ENCODE measurements at places on chromosomes 16 and 17.
A peak's percentile ranks its signal among the peaks of the same experiment; 100 is the strongest.

- DNase-seq = no peak
Observed at GRCh38 chr17:29800457-29800856, 129.6 kb downstream of the SSH2 start.

DNA sequence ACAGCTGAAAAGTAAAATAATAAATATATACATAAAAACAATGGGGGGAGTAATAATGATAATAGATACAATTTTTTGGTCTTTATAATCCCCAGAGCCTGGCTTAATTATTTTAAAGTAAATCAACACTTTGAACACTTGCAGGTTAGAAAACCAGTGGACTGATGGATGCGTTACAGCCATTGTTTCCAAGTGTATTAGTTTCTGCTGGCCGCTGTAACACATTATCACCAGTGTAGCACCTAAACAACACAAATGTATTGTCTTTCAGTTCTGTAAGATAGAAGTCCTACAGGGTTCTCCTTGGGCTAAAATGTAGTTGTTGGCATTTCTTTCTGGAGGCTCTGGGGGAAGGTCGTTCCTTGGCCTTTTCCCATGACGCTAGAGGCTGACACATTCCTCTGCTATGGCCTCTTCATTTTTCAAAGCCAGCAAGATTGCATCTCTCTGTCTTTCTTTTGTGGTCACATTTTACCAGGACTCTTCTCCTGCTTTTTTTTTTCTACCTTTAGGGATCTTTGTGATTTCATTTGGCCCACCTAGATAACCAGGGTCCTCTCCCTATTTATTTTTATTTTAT lies 116.8 kb downstream of the WWOX start:
- no peak for DNase-seq

DNA sequence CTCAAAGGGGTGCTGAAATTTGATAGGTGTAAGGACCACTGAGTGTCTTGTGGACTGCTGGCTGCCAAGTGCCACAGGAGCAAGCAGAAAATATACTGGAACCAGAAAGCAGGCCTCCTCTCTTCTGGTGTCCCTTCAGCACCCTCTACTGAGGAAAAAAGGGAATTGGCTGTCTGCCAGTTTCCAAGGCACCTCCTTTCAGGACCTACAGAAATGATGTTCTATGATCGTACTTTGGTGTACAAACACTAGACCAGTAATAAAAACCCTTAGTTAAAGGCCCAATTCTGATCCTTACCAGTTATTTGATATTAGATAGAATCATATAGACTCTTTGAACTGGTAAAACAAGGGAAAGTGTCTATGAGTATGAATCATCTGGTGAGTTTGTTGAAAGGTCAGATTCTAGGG lies 35.8 kb upstream of the BCAS3 start:
- DNase-seq = peak; percentile 64

DNA sequence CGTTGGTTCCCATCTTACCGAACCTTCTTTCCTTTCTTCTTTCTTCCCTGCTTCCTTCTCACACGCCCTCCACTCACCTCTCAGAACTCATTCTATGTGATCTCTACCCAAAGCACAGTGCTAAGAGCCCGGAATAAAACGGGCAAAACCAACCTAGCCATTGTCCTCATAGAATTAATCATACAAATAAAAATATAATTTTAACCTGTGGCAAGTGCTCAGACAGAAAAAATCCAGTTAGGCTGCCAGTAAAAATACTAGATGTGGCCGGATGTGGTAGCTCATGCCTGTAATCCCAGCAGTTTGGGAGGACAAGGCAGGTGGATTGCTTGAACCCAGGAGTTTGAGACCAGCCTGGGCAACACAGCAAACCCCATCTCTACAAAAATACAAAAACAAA lies 27.0 kb downstream of the BMERB1 start:
- DNase-seq = no peak

GRCh38 chr16:31167315-31167714 lies 12.6 kb upstream of the FUS start:
- no peak for DNase-seq

GRCh38 chr17:81524039-81524864 lies 3.9 kb upstream of the FSCN2 start:
- no peak for DNase-seq

GRCh38 chr16:25110387-25110947 lies 1.1 kb upstream of the LCMT1 start:
- no peak for DNase-seq

DNA sequence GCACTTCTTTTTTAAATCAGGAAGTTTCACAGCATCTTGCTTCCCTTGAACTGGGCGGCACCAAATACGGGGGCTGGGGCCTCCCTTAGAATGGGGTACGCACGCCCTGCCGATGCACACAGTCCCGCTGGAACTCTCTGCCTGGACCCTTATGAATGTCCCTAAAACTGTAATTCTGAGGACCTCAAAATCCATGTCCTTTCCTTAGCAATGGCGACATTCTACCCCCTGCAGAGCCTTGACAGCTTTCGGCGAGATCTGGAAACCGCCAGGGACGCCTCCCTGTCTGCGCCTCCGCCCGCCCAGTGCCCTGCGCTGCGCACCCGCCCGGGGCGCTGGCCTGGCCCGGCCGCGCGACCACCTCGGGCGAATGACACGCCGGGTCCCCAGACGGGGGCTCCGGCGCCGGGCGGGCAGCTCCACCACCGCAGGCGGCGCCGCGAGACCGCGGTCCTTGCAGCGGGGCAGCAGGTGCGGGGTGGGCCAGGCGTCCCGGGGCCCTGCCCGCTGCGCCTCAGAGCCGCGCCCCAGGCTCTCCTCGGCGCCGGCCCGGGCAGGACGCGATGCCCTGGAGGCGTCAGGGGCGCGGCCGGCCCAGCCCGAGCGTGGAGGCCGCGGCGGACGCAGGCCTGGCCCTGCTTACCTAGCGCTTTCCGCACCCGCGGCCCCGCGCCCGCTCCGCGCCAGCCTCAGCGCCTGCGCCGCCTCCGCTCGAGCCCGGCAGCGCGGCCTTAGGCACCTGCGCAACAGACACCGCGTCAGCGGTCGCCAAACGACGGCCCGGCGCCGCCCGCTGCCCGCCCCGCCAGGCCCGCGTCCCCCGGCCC lies 548 bp downstream of the HAGH start:
- DNase-seq = peak; percentile 11

- no peak for DNase-seq
Observed at GRCh38 chr16:88703486-88704309, 2.5 kb downstream of the RNF166 start.

DNA sequence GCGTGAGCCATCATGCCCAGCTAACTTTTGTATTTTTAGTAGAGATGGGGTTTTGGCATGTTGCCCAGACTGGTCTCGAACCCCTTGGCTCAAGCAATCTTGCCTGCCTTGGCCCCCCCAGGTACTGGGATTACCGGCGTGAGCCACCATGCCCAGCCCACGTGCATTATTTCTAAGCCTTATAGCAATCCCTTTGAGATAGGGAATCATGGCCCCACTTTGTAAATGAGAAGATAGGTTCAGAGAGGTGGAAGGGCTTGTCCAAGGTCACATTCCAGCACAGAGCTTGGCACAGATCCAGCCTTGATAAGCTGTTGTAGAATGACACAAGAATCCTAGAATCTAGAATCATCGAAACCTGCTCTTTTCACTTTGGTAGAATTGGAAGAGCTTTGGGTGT lies 4.2 kb upstream of the PYCARD start:
- no peak for DNase-seq

GRCh38 chr17:77637818-77638575 lies 320.5 kb upstream of the TNRC6C start:
- DNase-seq = no peak

GRCh38 chr17:41434005-41434404 lies 6.8 kb downstream of the KRT38 start:
- DNase-seq = no peak

All from retinal pigment epithelial cell (primary cell).